PC-9 (cell line): ENCODE measurements at places on chromosomes 12 and 14. TPM values are rescaled to one million over a fixed set of nuclear protein-coding genes. Genes with fewer than 3 reads are reported as not detected.
A peak's percentile ranks its signal among the peaks of the same experiment; 100 is the strongest.

- no peak for DNase-seq
Observed at GRCh38 chr14:99272632-99272898, 568 bp upstream of the BCL11B start.

The CACNB3 gene
- 35.4 TPM in 2 replicates for total RNA-seq

DNA sequence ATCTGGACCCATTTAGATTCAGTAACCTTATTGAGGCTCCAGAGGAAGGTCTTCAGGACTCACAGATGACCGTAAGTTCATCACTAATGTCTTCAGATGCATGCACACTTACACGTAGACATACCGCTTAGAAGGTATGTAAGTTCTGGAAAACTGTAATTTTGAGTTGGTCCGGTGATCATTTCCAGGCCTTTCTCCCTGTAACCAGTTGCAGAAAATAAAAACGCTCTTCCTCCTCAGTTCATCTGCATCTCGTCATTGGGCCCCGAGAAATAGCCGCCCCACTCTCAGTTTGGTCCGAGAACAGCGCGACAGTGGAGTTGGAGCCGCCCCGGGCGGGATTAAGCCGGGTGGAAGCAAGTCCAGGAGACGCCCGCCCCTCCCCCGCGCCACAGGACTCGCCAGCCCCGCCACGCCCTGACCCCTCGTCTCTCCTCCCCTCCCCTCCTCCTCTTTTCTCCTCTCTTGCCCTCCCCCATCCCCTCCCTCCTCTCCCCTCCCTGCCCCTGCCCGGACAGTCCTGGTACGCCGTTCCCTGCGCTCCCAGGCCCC is 83.7 kb downstream of the TNFAIP2 start:
- DNase-seq, result peak; percentile 98

DNA sequence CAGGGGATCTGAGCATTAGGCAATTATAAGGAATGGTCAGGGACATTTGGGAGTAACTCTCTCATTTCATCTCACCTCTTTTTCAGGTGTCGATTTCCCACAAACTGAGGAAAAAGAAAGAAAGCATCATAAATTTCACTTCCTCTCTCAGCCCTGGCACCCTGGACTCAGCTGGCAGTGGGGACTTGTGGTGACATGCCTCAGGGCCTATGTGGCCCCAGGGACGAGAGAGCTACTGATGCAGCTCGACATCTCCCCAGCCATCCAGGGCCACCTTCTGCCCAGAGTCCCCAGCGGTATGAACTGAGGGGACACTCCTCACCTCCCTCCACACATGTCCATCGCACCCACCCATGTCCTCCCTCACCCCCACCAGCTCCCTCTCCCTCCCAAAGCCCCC is 11.7 kb downstream of the TNFRSF1A start:
- no peak for DNase-seq

The MYH6 gene
- not detected in 2 replicates for total RNA-seq

The CCDC196 gene
- total RNA-seq, result not detected in 2 replicates

DNA sequence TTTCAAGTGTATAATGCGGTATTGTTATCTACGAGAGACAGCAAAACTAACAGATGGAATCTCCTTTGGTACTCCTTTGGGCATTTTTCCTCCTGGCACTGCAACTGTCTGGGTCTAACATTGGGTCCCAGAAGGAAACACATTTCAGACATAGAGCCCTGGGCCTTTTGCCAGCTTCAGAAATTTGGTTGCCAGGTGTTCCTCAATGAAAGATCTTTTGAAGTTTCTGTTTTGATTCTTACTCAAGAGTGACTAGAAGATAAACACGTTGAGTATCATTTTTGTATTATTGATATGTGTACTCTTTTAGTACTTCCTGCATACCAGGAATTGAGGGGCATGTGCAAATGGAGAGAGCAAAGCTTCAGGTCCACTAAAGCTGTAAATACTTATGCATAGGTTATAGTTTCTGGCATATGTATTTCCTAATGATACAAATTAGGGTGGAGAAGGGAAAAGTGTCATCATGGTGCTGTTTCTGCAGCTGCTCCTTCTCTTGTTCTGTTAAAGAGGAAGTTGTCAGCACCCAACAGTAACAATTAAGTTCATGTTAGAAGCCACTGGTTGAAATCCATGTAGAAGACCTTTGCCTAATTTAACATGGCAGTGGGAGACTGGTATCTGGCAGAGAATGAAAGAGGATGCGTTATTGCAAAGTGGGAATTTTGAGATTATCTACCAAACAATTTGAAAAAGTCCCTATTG is 53.5 kb downstream of the SLC38A6 start:
- no peak for DNase-seq

The TROAP gene
- total RNA-seq, result 79.4 and 79.9 TPM in 2 replicates

DNA sequence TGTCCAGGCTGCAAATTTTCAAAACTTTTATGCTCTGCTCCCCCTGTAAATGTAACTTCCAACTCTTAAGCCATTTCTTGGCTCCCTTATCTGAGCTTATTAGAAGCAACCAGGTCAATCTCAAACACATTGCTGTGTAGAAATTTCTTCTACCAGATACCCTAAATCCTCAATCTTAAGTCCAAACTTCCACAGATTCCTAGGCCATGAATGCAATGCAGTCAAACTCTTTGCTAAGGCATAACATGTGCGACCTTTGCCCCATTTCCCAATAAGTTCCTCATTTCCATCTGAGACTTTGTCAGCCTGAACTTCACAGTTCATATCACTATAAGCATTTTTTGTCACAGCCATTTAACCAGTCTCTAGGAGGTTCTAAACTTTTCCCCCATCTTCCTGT is 64.5 kb downstream of the TMTC3 start:
- DNase-seq, result no peak

- DNase-seq, result no peak
Observed at GRCh38 chr14:57632649-57633048, 139.0 kb upstream of the CCDC198 start.

The SALL2 gene
- 10.3 and 10.9 TPM in 2 replicates for total RNA-seq
